Nucleus accumbens (tissue), 56 donors: ENCODE measurements at places on chromosomes 4 and X.

GRCh38 chrX:16999275-16999674 lies 52.8 kb downstream of the REPS2 start:
- no peak for DNase-seq

DNA sequence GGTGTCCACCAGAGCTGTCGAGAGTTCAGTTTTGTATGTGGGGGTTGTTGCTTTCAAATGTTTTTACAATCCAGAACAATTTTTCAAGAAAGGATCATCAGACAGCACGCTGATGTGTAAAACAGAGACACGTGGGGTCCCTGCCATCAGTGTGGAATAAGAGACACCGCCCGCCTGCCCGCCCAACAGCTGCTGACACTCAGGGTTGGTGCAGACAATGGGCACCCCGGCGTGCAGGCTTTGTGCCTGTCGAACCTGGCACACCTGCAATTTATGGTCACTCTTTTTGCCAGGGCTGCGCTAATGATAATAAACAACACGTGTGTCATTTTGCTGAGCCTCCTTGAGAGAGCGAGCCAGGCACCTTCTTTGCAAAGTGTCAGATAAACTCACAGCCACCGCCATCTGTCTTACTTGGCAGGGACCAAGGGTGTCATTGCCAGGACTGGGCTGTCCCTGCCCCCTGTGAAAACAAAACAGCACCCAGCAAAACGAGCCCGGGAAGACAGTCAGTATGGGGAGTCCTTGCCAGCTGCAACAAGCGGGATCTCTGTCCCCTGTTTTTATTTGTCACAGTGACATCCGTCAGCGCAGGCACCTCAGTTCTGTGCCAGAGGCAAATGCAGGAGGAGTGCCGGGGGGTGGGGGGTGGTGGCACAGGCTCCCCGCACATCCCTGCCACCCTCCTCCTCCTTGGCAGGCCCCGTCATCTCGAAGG lies 69.1 kb downstream of the PSAPL1 start:
- DNase-seq: peak; percentile 74

DNA sequence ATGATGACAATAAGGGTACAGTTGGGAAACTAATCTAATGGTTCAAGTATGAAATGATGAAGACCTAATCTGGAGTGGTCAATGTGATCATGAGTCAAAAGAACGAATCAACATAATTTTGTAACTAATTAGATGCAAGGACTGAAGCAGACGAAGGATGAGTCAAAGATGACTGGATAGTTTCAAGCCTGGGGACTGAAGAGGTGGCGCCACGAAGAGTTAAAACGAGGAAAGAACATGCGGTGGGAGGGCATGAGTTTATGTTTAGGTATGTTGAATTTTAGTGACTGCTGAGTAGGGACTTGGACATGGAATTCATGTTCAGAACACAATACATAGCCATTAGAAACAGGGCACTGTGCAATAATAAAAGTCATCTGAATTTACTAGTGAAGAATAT lies 221.5 kb upstream of the FAM241A start:
- no peak for DNase-seq

- DNase-seq: no peak
Measured at GRCh38 chrX:24018809-24019208, 8.2 kb downstream of the KLHL15 start.

- no peak for DNase-seq
Measured at GRCh38 chr4:69640289-69640688, 847 bp upstream of the UGT2A2 start.

DNA sequence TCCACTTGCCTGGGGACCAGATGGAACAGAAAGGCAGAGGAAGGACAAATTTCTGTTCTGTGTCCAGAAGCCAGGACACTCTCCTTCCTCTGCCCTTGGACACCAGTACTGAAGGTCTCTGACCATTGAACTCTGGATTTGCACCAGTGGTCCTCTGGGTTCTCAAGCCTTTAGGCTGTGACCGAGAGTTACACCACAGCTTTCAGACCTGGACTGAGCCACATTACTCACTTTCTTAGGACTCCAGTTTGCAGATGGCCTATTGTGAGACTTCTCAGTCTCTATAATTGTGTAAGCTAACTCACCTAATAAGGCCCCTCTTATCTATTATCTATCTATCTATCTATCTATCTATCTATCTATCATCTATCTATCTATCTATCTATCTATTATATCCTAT lies 295.3 kb upstream of the GALNTL6 start:
- no peak for DNase-seq

DNA sequence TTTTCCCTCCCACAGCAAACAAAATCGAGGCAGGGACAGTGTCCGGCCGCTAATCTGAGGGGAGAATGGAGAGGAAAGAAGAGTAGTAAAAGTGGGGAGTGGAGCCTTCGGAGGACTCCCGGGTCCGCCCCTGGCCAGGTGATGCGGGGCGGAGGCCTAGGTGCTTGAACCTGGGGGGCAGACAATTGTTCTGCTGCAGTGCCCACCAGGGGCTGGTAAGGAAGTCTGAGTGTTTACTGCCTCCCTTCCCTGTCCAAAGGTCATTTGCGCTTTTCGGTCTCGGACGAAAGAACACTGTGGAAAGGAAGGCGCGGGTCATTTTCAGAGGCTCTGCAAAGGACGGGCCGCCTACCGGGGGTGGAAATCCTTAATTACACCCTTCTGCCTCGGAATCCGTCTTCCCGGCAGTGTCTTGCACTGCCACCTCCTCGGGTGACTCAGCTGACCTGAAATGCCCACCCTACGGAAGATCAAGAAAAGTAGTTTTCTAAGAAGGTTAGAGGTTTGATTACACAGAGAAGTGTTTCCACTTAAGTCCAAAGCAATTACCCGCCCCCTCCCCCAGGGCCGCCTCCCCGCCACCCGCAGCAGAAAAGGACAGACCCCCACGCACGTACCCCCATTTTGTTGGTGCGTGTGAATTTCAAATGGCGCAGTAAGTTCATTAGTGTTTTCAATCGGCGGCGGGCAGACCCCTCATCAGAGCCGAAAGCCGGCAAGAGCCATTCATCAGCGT lies 99.9 kb upstream of the TENM3 start:
- DNase-seq: no peak

DNA sequence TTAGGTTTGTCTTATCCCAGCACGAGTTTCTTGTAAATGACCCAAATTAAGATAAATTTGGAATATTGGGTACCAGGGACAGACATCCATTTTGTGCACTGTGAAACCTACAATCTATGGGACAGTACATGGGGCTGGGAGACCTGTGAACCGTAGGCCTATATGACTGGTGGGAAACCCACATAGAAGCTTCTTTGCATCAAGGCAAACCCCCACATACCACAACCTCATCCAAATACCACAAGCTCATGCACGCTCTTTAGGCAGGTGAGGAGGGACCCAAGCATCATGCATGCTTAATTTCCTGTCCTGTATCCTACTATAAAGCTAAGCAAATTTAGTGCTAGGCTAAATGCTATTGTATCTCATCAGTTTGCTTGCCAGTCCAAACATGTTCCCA lies 47.8 kb downstream of the NIPAL1 start:
- no peak for DNase-seq

- DNase-seq: no peak
Measured at GRCh38 chrX:152899111-152899873, 1.4 kb downstream of the ZNF185 start.

GRCh38 chr4:92825256-92825655 lies 521.5 kb downstream of the GRID2 start:
- no peak for DNase-seq

DNA sequence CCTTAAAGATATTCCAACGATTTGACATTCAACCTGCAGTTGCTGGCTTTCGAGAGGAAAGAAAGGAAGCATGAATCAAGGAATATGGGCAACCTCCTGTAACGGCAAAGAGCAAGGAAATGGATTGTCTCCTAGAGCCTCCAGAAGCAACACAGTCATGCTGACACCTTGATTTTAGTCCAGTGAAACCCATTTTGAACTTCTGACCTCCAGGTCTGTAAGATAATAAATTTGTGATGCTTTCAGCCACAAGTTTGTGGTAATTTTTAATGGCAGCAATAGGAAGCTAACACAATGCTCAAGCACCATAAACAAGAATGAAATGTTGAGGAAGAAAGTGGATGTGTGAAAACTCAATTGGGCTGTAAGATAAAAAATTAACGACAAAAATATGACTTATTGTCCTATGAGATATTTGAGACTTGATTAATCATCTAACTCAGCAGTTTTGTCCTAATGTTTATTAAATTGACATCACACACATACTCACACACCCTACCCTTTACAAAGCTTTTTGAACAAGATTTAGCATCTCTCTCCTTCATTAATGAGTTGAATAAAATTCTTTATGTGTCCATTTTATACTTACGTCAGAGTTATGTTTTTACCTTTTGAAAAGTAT lies 857.2 kb upstream of the INTU start:
- DNase-seq: no peak
